H9 (cell line): ENCODE measurements at places on chromosomes 16 and 17.

- DNase-seq = peak; percentile 83
- H3K27ac ChIP-seq = no peak overlapping the region
- no peaks in the 10 kb centered on the region for H3K27me3 ChIP-seq
- H3K4me1 ChIP-seq = no peaks in the 10 kb centered on the region; the same call in 1 of the 2 replicates
Observed at GRCh38 chr17:81043725-81044427, 8.9 kb downstream of the BAIAP2 start.

DNA sequence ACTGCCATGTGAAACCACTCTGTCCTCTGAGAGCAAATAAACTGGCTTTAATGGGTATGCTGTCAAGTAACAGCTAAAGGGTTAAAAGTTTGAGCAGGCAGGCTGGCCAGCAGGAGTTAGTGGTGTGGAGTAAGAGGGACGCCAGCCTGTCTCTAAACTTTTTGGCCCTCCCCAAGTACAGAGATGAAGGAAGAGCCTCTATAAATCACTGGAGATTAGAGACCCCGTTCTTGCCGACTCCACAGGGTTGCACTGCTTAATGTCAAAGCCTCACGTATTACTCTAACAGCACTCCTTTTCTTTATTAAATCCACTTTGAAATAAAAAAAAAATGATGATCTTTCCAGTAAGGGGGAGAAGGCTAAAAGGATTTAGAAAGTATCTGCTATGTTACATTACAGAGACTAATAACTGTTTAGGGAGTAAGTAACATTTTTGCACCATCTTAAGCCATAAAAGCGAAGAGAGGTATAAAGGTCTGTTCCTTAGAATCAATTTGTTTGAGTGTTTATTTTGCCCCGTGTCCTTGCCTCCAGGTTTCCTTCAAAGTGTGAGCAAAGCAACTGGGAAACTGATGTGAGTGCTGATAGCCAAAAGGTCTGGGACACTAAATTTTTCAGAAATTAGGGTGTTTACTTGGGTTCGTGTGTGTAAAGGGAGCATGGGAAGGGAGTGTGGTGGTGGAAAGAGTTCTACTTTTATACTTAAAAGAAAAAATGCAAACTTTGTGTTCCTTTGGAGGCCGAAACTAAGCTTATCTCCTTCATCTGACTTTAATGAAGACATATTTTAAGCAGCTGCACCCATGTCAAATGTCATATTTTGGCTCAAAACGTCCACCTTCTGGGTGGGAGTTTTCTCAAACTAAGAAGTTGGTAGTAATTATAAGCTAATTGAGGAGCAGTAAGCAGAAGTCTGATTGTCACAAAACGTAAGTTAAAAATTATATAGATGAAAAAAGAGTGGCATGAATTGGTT lies 109.9 kb upstream of the TBX2 start:
- no peak overlapping the region for H3K27ac ChIP-seq
- no peak overlapping the region for H3K4me3 ChIP-seq
- DNase-seq = no peak
- peaks cover 9% of the 10 kb centered on the region; the same call in 1 of the 2 replicates for H3K4me1 ChIP-seq
- no peaks in the 10 kb centered on the region for H3K27me3 ChIP-seq

DNA sequence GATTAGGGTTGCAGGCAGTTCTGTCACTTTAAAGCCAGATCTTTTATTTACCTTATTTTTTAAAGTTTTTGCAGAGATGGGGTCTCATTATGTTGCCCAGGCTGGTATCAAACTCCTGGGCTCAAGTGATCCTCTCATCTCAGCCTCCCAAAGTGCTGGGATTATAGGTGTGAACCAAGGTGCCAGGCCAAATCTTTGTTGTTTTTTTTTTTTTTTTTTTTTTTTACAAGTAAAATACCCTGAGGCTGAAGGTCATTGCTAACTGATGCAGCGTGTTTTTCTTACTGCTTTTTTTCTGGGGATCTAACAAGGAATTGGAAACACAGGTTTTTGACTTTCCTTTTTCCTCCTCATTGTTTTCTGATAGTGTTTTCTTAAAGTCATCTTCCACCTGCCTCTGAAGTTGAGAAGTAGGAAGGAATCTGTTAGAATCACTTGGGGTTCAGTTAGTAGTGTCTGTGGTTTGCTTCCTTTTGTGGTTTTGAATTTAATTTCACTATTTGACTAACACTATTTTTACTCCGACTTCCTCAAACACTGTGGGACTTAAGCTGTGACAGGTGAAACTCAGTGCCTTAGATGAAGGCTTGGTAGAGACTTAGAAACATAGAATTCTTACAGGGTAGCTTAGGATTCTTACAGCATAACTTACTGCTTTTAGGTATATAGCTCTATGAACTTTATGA lies 22.2 kb downstream of the CLTC start:
- DNase-seq = no peak
- H3K36me3 ChIP-seq = peaks cover 18% of the 10 kb centered on the region
- no peak overlapping the region for H3K27ac ChIP-seq
- H3K27me3 ChIP-seq = no peaks in the 10 kb centered on the region

DNA sequence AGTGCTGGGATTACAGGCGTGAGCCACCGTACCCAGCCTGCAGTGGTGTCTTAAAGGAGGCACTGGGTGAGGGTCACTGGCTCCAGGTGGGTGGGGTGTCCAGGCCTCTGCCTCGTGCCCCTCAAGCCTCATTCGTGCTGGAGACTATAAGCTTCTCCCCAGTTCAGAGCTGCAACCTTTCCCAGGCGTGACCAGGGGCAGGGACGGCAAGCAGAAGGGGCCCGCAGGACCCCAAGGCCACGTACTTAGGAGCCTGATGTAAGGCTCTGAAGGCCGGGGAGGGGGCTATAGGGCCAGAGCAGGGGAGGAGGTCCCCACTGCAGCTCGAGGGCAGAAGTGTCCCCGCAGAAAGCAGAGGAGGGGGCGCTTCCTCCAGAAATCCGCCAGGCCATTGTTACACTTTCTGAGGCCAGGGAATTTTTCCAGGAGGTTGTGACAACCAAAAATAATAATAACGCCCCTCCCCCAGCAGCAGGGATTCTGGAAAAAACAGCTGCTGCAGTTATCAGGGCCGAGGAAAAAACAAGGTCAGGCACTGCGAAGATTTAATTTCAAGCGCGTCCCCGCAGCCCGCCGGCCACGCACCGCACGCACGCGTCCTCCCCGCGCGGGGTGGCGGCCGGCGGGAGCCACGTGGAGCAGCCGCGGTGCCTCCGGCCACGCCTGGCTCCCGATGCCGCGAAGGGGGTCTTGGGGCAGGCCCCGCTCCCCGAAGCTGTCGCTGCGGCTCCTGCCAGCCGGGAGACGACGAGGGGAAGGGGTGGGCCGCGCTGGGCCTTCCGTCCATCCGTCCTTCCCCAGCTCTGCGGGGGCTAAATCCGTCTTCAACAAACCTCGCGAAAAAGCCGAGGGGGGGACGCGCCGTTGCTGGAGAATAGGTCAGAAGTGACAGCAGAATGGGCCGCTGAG lies 45.8 kb upstream of the SLC38A10 start:
- peaks cover 33% of the 10 kb centered on the region for H3K27me3 ChIP-seq
- H3K36me3 ChIP-seq = no peaks in the 10 kb centered on the region
- DNase-seq = peak; percentile 45
- H3K4me3 ChIP-seq = peak overlapping the region; percentile 68; the same call in 2 of the 3 replicates
- H3K27ac ChIP-seq = no peak overlapping the region

DNA sequence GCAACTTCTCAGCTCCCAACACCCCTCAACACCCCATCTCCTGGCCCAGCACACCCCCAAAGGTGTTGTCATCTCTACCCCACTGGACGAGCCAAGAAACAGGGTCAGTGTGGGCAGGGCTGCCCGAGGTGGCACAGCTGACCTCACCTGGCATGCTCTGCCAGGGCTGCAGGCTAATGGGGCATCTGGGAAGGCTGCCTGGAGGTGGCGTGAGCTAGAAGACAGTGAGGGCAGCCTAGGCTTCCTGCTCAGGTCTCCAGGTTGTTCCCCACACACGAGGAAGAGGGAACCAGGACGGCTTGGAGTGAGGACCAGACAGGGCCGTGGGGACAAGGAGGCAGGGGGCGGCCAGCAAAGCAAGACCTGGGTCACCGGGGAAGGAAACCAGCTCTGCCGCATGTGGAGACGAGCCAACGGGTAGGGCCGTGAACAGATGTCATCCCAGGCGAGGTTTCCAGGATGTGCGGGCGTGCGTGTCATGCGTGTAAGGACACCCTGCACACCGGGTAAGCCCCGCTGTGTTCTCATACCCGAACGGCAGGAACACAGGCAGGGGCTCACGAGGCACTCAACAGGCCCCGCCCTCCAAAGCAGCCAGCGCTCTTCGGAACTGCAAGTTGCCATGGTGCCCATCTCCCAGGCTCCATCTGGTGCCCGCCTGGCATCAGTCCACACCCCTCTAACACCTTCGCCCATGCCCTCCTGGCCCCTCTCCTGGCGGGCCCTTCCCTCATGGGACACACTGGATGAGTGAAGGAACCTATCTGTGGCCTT lies 29.6 kb upstream of the PVALEF start:
- H3K4me3 ChIP-seq = no peak overlapping the region
- no peak for DNase-seq
- H3K27me3 ChIP-seq = no peaks in the 10 kb centered on the region
- no peaks in the 10 kb centered on the region for H3K36me3 ChIP-seq

GRCh38 chr17:74776990-74777389 lies 845 bp upstream of the NAT9 start:
- no peaks in the 10 kb centered on the region for H3K27me3 ChIP-seq
- no peaks in the 10 kb centered on the region; the same call in 1 of the 2 replicates for H3K4me1 ChIP-seq
- no peak for DNase-seq
- peak overlapping the region; percentile 95 for H3K4me3 ChIP-seq
- H3K27ac ChIP-seq = no peak overlapping the region

GRCh38 chr16:24178496-24178895 lies 77.6 kb upstream of the CACNG3 start:
- DNase-seq = peak; percentile 55
- H3K4me1 ChIP-seq = no peaks in the 10 kb centered on the region
- no peaks in the 10 kb centered on the region for H3K27me3 ChIP-seq
- no peaks in the 10 kb centered on the region for H3K36me3 ChIP-seq
- H3K27ac ChIP-seq = no peak overlapping the region

GRCh38 chr16:67486805-67487204 lies 3.5 kb upstream of the AGRP start:
- H3K27me3 ChIP-seq = peaks cover 47% of the 10 kb centered on the region
- no peak for DNase-seq
- peaks cover 2% of the 10 kb centered on the region; the same call in 2 of the 3 replicates for H3K36me3 ChIP-seq
- no peaks in the 10 kb centered on the region for H3K4me1 ChIP-seq
- H3K4me3 ChIP-seq = no peak overlapping the region

DNA sequence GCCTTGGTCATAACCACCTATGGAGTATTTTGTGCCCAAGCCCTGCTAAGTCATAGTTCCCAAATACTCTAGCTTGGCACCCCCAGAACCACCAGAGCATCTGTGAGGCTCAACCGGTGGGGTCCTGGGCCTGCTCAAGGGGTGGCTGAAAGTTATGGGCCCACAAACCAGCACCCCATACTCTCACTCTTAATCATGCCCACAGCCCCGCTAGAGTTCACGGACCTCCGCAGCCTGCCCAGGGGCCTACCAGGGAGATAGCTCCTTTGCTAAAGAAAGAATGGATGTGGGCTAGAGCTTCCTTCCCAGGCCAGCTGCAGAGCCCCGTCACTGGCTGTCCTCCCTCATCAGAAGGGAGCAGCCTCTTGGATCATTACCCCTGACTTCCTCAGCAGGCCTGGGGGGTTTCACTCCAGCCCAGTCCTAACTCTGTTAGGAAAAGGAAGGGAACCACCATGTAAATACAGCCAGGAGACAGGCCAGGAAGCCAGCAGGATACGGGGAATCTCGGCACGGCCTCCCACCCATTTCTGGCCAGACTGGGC lies 1.4 kb downstream of the GIT1 start:
- no peak overlapping the region for H3K27ac ChIP-seq
- peak overlapping the region; percentile 78 for H3K4me3 ChIP-seq
- H3K36me3 ChIP-seq = peaks cover 5% of the 10 kb centered on the region; the same call in 2 of the 3 replicates
- H3K4me1 ChIP-seq = peaks cover 15% of the 10 kb centered on the region; the same call in 1 of the 2 replicates

DNA sequence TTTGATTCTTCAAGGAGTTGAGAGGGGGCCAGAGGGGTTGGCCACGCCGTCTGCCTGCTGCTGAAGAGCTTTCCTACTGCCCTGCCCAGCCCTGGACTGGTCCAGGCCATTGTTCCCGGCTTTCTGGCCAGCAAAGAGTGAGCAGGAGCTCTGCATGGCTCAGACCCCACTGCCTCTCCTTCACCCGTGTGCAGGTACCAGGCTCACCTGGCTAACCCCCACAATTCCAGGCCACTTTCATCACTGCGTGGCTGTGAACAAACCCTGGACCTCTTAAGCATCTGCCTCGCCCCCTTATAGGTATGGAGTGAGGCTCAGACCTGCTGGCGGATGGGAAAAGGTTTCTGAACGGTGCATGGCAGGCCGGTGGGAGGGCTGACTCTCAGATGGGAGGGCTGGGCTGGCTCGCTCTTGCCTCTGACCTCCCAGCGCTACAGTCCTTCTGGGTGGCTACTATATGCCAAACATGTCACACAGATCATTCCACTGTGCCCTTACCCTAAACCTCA lies 8.9 kb downstream of the ZNF319 start:
- DNase-seq = no peak
- no peaks in the 10 kb centered on the region; the same call in 1 of the 2 replicates for H3K4me1 ChIP-seq
- no peak overlapping the region for H3K27ac ChIP-seq
- H3K4me3 ChIP-seq = no peak overlapping the region
- H3K36me3 ChIP-seq = peaks cover 2% of the 10 kb centered on the region

- no peak for DNase-seq
- no peak overlapping the region for H3K4me3 ChIP-seq
- no peaks in the 10 kb centered on the region for H3K27me3 ChIP-seq
- H3K4me1 ChIP-seq = no peaks in the 10 kb centered on the region
- H3K36me3 ChIP-seq = no peaks in the 10 kb centered on the region; the same call in 1 of the 2 replicates
Observed at GRCh38 chr17:418421-418751, 65.8 kb upstream of the RPH3AL start.

DNA sequence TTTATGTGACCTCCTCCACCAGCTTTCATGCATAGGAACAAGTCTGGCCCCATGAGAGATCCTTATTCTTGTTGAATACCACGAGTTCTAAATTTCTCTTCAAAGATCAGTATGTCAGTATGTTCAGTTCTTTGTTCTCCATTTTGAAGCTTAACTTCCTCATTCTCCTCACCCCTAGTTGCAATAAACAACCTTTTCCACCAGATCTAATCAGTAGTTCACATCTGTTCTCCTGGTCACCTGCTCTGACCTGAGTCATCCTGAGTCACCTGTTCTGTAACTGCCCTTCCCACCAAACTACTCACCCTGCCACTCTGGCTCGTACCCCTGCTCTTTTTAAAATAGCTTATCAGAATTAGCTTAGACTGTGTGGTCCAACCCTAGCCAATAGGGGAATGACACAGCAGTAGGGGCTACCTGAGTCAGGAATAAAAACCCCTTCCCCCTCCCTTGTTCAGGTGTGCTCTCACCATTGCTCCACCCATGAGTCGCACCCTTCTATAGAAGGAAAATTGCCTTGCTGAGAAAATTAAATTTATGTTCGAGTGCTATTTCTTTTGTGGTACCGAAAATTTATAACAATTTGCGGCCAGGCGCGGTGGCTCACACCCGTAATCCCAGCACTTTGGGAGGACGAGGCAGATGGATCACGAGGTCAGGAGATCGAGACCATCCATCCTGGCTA lies 94.6 kb downstream of the EMP2 start:
- H3K27me3 ChIP-seq = no peaks in the 10 kb centered on the region
- peaks cover 16% of the 10 kb centered on the region for H3K36me3 ChIP-seq
- no peak for DNase-seq
- no peak overlapping the region for H3K4me3 ChIP-seq
- no peak overlapping the region for H3K27ac ChIP-seq

GRCh38 chr16:1408171-1408837 lies 6.2 kb downstream of the UNKL start:
- no peak overlapping the region for H3K27ac ChIP-seq
- no peaks in the 10 kb centered on the region for H3K27me3 ChIP-seq
- H3K4me3 ChIP-seq = peak overlapping the region; percentile 69
- no peaks in the 10 kb centered on the region for H3K4me1 ChIP-seq

- DNase-seq = no peak
- no peaks in the 10 kb centered on the region for H3K27me3 ChIP-seq
- H3K4me1 ChIP-seq = no peaks in the 10 kb centered on the region; the same call in 1 of the 2 replicates
- no peak overlapping the region for H3K27ac ChIP-seq
- H3K36me3 ChIP-seq = peaks cover 19% of the 10 kb centered on the region
Observed at GRCh38 chr17:67221062-67221998, 23.7 kb downstream of the HELZ start.
